ENCODE measurements at places on chromosomes 5 and 9.

- no peak for DNase-seq
Measured at GRCh38 chr5:159393854-159394274, 63.6 kb upstream of the IL12B start.

GRCh38 chr5:147911427-147911826, 5.1 kb upstream of the C5orf46 start:
- DNase-seq: no peak

DNA sequence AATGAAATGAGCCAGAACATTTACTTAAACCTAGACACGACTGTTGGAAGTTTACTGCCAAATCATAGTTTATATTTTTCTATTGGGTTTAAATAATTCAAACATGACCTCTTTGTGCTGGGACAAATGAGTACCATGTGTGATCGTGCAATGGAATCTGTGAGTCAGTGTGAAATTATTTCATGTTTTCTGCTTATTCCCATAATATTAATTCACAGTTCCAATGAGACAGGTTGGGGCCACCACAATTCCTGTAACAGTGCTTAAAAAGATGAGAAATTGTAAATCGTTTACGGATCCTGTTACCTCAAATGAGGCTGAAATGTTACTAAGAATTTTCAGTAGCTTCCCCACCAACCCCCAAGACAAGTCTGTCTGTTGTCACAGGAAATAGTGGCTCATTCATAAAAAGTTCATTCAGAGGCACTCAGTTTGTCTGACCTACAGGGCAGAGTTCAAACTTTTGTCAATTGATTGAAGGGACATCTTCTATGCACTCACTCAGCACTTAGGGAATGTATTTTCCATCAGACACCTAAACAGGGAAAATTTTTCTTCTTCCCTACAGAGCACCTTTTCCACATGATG, 563.9 kb upstream of the ADAMTS16 start:
- DNase-seq: no peak

DNA sequence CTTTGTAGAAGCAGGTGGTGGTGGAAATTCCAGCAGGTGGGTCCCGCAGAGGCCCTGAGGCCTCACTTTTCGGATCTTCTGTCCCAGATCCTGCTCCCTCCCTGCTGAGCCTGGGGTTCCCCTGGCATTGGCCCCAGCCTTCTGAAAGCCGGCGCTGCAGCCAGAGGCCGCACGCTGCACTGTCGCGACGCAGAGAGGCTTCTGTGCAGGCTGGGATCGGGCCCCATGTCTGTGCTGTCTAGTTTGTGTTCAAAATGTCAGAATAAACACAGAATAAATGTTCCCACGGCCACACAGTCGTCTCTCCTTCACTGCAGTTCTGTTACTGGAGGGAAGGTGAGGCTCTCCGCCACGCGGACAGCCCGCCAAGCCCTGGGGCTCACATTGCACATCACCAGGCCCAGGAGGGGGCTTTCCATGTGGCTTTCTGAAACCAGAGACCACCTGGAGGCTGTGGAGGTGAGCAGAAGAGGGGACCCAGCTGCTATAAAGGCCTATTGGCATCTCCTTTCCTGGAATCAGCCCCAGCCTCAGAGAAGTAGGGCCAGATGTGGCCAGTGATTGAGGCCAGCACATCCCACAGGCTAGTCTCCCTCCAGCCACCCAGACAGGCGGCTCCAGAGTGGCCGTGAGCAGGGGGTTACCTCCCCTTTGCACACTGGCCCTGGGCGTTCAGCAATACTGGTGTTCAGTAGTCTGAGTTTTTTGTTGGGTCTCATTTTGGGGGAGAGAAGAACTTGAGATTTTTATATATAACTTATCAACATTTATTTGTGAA, 46.5 kb downstream of the USP20 start:
- no peak for DNase-seq

- DNase-seq: no peak
Measured at GRCh38 chr5:30050056-30050815, 1143.2 kb upstream of the CDH6 start.

- no peak for DNase-seq
Measured at GRCh38 chr9:120901755-120902568, 24.6 kb downstream of the TRAF1 start.

DNA sequence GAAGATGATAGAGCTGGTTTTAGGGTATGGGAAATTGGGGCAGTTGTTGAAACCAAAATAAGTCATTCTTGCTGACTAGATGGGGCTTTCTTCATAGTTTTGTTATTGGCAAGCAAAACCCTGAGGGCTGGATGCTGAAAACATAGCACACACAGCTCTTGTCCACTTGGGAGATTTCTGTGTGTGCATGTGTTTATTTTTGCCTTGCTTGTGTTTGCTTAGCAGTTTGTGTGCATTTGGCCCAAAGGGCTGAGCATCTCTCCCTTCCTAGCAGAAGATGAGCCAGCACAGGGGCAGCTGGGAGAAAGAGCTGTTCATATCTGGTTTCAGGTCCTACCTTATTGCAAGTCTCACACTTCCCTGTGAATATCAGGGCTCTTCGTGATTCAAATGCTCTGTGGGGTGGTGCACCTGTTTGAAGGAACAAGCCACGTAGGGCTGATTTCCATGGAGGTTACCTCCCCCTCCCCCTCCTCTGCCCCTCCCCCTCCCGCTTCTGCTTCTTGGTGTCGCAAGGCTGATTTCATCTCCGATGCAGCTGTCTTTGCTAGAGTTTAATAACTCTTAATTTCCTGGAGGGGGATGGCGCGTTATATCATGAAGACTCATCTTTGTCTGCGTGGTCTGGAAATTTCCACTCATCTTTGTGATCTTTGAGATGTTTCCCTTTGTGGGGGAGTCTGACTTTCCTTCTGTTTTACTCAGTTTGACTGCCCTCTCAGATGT, 296.5 kb downstream of the ARHGAP26 start:
- no peak for DNase-seq

DNA sequence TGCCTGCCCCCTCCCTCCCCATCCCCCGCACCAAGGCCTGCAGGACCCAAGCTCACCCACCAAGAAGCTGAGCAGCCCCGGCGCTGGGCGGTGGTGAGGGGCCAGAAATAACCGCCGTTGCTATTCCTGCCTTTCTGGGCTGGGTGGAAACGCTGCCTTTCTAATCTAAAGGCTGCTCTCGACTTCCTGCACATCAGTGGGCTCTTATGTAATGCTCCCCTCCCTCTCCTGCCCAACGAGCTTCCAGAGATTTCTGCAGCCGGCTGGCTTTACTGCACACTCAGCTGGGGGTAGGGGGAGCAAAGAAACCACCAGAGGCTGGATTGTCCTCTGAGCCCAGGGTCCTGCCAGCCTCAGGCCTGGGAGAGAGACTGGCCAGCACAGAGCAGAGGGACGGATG, 6.9 kb upstream of the EGR1 start:
- DNase-seq: no peak

- no peak for DNase-seq
Measured at GRCh38 chr5:167899490-167900070, 391.9 kb upstream of the WWC1 start.

GRCh38 chr9:99606296-99606695, 215.4 kb upstream of the NR4A3 start:
- DNase-seq: no peak

- DNase-seq: peak; percentile 8
Measured at GRCh38 chr9:137029058-137029936, 1.3 kb upstream of the ABCA2 start.

DNA sequence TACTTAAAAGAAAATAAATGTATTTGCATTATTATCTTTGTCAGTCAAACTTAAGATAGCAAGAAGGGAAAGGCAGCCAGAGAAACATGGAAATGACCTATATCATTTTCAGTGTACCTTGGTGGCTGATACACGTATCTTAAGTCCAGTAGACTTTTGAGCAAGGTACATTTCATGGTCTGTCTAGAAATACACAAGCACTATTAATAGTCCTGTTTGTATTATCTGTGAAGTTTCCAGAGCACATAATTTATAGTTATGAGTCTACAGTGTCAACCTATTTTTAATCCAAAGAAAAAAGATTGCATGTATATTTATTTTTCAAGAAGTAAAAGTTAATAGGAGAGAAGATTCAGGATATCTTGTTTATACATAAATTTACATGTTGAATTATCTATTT, 95.7 kb downstream of the IZUMO3 start:
- DNase-seq: no peak

DNA sequence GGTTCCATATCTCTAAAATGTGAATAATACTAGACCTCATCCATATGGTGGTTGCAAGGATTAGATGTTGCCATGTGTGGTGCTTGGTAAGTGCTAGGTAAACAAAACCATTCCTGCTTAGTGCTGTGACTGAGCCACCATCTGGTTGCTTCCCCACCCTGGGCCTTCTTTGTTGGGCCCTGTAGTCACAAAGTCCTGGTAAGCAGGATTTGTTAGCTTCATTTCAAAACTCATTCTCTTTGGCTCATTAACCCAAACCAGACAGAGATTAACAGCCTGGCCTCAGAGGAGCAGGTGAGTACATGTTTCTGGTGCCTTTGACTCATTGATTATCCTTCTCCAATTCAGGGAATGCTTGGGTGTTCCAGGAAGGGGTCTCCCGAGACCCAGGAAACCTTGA, 240.2 kb downstream of the ARHGAP26 start:
- DNase-seq: no peak

- no peak for DNase-seq
Measured at GRCh38 chr5:37888476-37888875, 48.6 kb upstream of the GDNF start.

DNA sequence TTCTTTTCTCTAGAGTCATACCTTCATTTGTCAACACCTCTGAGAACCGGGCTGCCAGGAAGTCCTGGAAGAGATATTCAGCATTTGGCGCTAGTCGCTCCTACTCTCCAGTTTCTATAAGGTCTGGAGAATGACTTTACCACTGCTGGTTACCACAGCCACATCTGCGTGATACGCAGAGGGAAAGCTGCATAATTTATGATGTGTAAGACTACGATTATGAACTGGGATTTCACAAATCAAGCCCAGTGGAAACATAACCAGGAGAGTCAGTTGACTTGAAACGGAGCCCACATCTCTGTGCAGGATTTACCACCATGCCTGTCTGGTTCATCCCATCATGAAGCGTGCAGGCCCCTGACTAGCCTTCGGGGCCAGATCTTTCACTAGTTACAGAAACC, 72.6 kb downstream of the FGF1 start:
- DNase-seq: no peak

DNA sequence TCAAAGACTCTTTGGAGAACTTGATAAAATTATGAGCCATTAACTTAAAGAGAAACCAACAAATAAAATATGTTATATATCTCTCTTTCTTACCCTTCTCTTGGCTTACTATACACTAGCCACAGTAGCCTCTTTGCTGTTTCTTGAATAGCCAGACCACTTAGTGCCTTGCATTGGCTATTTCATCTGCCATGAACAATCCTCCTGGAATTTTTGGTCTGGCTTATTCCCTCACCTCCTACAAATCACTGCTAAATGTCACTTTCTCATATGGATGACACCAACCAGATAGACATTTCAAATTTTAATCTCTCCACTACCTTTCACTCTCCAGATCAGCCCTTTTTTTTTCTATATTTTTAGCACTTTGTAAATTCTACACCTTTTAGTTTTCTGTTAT, 1581.7 kb downstream of the EFNA5 start:
- no peak for DNase-seq

GRCh38 chr5:35717718-35718117, 100.1 kb downstream of the SPEF2 start:
- DNase-seq: no peak

GRCh38 chr5:106376522-106376921, 1294.2 kb downstream of the EFNA5 start:
- DNase-seq: no peak

GRCh38 chr9:124439086-124439485, 11.2 kb upstream of the ADGRD2 start:
- DNase-seq: no peak

GRCh38 chr9:121464968-121465367, 34.7 kb downstream of the GGTA1 start:
- peak; percentile 19 for DNase-seq

DNA sequence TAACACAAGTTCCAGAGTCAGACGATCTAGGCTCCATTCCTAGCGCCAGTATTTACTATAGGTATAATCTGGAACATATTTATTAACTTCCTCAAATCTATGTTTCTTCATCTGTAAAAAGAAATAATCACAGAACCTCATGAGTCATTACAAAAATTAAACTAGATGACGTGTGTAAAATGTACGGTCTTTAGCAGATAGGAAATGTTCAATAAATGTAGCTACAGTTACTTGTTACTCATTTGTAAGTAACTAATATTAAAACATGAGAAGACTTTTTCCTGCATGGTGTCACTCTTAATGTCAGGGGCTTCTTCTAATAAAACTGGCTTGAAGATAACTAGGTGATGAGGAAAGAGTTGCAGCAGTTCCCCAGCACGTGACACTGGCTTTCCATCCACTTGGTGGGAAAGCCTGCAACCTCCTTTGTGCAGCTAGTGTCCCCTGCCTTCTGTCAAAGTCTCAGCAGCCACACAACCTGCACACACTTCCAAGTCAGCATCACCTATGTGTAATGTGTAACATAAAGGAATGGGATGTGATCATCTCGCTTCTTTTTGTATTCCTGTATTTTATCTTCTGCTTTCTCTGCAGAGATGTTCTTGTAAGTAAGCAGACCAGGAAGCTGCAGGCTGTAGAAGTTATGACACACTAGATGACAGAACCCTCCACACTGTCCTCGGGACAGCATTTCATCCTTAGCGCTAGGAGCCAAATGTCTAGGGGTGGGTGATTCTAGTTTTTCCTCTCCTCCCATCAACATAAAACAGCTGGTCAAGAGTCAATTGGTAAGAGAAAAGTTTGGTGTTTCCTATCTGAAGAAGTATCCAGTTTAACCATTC, 1.8 kb upstream of the JAKMIP2 start:
- DNase-seq: no peak

DNA sequence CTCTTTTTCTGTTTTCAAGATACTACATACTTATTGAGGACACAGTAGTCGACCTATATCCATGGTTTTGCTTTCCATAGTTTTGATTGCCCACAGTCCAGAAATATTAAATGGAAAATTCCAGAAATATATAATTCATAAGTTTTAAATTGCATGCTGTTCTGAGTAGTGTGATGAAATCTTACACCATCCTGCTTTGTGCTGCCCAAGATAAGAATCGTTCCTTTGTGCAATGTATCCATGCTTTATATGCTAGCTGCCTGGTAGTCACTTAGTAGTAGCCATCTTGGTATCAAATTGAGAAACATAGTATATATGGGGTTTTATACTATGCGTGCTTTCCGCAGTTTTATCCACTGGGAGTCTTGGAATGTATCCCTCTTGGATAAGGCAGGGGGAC, 59.0 kb downstream of the CWC27 start:
- no peak for DNase-seq

GRCh38 chr9:27569406-27569805, 3.9 kb downstream of the C9orf72 start:
- DNase-seq: no peak

DNA sequence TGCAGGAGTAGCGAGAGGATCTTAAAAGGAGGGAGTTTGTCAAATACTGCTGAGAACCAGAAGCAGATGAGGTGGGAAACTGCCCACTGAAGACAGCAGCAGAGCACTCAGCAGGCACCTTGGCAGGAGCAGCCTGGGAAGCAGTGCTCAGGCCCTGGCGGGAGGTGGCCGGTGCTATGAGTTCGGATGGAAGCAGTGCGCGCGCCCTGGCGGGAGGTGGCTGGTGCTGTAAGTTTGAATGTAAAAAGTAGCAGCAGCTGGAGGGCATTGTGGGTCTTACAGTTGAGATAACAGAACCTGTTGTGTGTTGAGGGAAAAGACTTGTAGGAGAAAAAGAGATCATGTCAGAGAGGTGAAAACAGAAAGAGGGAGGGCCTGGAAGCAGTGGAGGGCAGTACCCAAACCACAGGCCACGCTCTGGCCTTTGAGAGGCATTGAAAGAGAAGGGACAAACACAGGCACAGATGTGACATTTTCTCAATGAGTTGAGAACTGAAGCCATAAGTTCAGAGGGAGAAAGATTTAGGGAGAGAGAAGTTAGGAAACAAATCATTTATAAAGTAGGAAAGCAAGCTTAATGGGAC, 130.9 kb downstream of the ERCC6L2 start:
- DNase-seq: no peak

- DNase-seq: no peak
Measured at GRCh38 chr5:169411786-169412430, 111.0 kb upstream of the SLIT3 start.
